ENCODE measurements at places on chromosomes 6 and 20. TPM values are rescaled to one million over a fixed set of nuclear protein-coding genes. Genes with fewer than 3 reads are reported as not detected.

OPN5 gene
- polyA plus RNA-seq = not detected

GRCh38 chr6:157732007-157732406 is 91.0 kb upstream of the SNX9 start:
- no peak overlapping the region for H3K4me3 ChIP-seq
- no peak overlapping the region for H3K27ac ChIP-seq
- DNase-seq = no peak
- peaks cover 8% of the 10 kb centered on the region for H3K4me1 ChIP-seq
- no peaks in the 10 kb centered on the region for H3K36me3 ChIP-seq

CCN5 gene
- polyA plus RNA-seq = not detected

DNA sequence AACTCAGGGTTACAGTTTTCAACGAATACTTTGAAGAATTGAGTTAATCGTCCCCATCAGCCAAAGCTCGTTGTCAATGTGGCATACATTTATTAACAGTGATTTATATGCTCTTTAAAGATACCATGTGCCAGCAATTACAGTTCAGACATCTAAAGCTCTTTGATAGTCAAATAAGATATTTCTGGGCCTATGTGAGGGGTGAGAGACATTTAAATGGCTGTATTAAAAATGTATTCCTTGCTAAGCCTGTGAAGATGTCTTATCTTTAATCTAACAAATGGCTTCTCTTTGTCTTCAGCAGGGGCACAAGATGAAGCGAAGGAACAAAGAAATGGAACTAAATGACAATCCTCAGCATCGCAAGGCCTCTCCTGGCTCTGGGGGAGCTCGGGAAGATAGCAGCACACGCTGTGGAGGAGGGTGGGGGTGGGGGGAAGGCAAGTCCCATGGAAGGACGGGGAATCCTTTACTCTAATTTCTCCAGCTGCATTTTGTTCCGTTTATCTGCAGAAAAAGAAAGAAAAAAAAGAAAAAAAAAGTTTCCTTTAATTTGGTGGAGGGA is 523.6 kb downstream of the KIF16B start:
- H3K4me3 ChIP-seq = no peak overlapping the region
- H3K27ac ChIP-seq = no peak overlapping the region
- no peaks in the 10 kb centered on the region for H3K4me1 ChIP-seq
- no peaks in the 10 kb centered on the region for H3K27me3 ChIP-seq
- no peaks in the 10 kb centered on the region for H3K36me3 ChIP-seq

DNA sequence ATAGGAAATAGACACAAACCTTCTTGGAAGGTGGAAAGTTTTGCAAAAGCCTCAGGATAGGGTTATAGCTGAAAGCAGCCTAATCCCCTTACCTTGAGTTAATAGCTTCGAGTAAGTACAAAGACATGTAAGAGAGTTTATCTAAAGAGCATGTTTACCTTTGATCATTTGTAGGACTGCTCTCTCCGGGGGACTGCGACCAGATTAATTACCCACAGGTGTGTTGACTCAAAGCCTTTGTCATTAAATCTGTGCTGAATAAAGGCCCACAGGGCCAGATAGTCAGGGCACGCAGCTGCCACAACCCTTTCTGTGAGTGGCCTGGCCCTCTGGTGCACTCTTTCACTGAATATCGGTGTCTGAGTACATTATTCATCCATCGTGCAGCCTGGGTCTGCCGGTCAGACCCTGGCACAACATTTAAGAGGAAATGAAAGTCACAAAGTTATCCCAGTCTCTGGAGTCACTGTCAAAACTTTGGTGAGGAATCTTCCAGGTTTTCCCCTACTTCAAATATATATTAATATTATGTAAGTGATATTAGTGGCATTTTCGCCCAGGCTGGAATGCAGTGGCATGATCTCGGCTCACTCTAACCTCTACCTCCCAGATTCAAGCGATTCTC is 5.4 kb upstream of the MICA start:
- H3K27ac ChIP-seq = no peak overlapping the region
- peak; percentile 43 for DNase-seq
- H3K4me3 ChIP-seq = no peak overlapping the region
- no peaks in the 10 kb centered on the region for H3K4me1 ChIP-seq
- no peaks in the 10 kb centered on the region for H3K27me3 ChIP-seq

DNA sequence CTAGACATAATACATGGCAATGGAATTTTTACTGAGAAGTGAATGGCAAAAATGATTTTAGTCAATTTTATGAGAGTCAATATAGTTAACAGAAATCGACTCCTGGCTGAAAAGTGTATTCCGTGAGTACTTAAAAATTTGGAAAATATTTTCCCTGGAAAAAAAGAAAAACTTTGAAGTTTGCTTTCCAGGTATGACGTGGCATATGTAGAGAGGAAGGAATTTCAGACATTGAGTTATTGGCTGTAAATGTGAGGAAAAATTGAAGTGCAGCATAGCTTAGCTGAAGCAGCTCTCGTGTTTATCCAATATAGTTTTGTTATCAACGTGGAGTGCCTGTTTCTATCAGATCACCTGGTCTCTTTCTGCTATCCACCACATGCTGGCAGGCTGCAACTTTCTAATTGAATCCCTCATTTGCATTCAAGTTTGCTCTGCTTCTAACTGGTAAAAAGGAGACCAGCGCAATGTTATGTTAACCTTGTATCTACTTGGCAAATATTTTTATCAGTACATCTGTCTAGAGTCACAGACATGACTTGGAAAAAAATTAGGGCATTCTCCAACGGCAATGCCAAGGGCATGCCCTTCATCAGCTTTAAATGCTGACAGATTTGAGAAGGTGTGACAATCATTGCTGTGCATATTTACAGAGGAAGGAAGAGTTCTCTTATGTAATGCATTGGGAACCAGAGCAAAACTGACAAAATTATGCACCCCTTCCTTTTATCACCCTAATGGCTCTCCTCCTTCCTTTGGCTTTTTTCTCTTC is 1102.8 kb upstream of the FLRT3 start:
- H3K27me3 ChIP-seq = no peaks in the 10 kb centered on the region
- H3K36me3 ChIP-seq = no peaks in the 10 kb centered on the region
- no peak for DNase-seq
- H3K4me3 ChIP-seq = no peak overlapping the region
- no peaks in the 10 kb centered on the region for H3K4me1 ChIP-seq

TXLNB gene
- polyA plus RNA-seq = 1.0 TPM

TAB2 gene
- polyA plus RNA-seq = 46.9 TPM

BPIFB2 gene
- polyA plus RNA-seq = not detected

DNA sequence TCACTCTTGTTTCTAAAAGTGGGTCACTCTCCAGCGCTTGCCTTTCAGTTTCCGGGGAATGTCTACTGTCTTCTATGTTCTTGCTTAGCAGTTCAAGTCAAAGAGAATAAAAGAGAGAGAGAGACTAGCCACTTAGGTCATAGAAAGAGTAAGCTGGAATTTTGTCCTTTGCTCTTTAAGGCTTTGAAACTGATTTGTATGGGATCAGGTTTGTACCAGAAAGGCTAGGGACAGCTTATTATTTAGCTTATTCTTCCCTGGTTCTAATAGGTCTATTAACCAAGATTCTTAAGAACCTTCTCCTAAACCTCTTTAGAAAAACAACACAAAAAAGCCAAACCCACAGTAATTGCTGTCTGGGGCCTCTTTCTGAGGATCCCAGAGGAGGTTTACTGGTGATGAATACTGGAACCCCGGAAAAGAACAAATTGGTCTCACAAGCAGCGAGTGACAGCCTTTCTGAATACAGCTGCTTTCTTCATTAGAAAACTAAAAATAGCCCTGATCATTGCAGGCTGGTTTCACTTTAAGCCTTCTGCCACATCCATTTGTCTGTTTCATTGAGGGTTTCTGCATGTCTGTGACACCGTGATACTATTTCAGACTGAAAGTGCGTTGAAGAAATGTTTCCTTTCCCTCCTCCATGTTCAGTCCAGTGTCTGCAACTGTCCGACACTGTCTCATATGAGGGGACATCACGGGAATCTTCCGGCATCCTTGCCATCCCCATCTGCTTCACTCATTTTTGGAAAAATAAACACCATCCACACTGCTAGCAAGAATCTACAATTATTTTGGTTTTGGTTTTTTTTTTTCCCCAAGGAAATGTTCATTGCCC is 75.1 kb upstream of the ATXN1 start:
- no peak for DNase-seq
- H3K27ac ChIP-seq = peak overlapping the region; percentile 47
- no peaks in the 10 kb centered on the region for H3K36me3 ChIP-seq
- H3K4me1 ChIP-seq = no peaks in the 10 kb centered on the region
- no peaks in the 10 kb centered on the region for H3K27me3 ChIP-seq
- H3K4me3 ChIP-seq = no peak overlapping the region

GRCh38 chr6:170476360-170476759 is 76.7 kb downstream of the PSMB1 start:
- no peak overlapping the region for H3K4me3 ChIP-seq
- H3K27ac ChIP-seq = no peak overlapping the region
- no peaks in the 10 kb centered on the region for H3K27me3 ChIP-seq
- no peak for DNase-seq
- H3K4me1 ChIP-seq = no peaks in the 10 kb centered on the region

TP53TG5 gene
- not detected for polyA plus RNA-seq

- no peaks in the 10 kb centered on the region for H3K36me3 ChIP-seq
- no peaks in the 10 kb centered on the region for H3K4me1 ChIP-seq
- no peak overlapping the region for H3K27ac ChIP-seq
- no peak for DNase-seq
- H3K4me3 ChIP-seq = no peak overlapping the region
Observed at GRCh38 chr6:103797738-103798137, 1062.0 kb downstream of the HACE1 start.

DNA sequence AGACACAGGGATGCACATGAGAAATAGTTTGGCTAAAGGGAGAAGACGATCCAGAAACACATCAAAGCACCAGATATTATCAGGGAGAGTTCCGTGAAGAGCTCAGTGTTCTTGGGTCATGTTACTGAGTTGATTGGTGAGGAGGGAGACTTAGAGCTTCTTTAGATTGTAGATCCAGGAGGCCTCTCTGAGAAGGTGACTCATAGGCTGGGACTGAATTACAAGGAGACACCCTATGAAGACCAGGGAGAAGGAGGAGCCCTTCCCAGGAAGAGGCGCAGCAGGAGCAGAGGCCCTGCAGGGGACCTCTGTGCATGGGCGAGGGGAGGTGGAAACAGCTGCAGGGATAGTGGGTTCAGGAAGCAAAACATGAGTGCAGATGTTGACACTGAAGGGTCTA is 196.5 kb downstream of the SLC24A3 start:
- H3K27me3 ChIP-seq = no peaks in the 10 kb centered on the region
- H3K4me1 ChIP-seq = no peaks in the 10 kb centered on the region
- H3K4me3 ChIP-seq = no peak overlapping the region
- DNase-seq = no peak
- no peak overlapping the region for H3K27ac ChIP-seq

GRCh38 chr6:134902936-134903335 is 47.0 kb downstream of the ALDH8A1 start:
- no peak overlapping the region for H3K4me3 ChIP-seq
- no peaks in the 10 kb centered on the region for H3K36me3 ChIP-seq
- no peak for DNase-seq
- H3K27ac ChIP-seq = no peak overlapping the region
- H3K27me3 ChIP-seq = no peaks in the 10 kb centered on the region

DNA sequence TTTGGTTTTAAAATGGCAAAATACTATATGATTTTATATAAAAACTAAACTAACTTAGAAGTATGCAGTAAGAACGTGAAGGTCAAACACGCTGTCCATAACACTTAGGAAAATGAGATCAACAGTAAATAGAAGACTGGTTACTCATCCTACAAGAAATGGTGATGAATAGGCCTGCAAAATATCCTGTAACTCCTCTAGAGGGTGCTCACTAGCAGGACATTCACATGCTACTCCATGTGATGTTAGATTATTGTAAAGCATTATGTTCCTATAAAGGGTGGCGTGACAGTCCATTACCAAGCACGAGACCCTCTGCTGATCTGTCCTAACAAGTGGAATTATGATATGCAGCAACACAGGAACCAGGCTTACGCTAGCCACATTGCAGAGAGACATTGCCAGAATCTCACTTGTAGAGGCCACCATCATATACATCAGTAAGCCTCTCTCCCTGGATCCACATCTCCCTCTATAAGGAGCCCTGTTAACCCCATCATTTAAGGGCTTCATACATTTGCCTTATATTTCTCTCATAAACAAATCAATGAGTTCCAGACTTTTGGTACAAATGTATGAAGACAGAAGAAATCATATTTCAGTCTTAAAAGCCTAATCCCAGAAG is 18.0 kb upstream of the DEFB129 start:
- no peaks in the 10 kb centered on the region for H3K4me1 ChIP-seq
- H3K4me3 ChIP-seq = no peak overlapping the region
- peaks cover 4% of the 10 kb centered on the region for H3K27me3 ChIP-seq

DNA sequence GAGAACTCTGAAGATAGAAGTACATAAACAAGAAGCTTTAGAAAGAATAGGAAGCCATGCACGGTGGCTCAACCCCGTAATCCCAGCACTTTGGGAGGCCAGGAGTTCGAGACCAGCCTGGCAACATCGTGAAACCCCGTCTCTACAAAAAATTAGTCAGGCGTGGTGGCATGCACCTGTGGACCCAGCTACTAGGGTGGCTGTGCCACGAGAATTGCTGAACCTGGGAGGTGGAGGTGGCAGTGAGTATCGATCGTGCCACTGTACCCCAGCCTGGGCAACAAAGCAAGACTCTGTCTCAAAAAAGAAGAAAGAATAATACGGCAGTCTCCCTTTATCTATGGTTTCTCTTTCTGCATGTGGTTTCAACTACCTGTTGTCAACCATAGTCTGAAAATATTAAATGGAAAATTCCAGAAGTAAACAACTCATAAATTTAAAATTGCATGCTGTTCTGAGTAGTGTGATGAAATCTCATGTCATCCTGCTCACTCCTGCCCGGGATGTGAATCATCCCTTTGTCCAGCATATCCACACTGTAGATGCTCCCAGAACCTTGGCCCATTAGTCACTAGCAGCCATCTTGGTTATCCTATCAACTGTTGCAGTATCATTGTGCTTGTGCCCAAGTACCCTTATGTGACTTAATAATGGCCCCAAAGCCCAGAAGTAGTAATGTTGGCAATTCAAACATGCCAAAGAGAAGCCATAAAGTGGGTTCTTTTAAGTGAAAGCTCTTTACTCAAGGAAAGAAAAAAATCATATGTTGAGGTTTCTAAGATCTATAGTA is 22.1 kb downstream of the DEK start:
- no peak overlapping the region for H3K4me3 ChIP-seq
- H3K4me1 ChIP-seq = no peaks in the 10 kb centered on the region
- H3K27ac ChIP-seq = no peak overlapping the region
- DNase-seq = no peak
- H3K36me3 ChIP-seq = peaks cover 4% of the 10 kb centered on the region

- no peaks in the 10 kb centered on the region for H3K36me3 ChIP-seq
- H3K27me3 ChIP-seq = peaks cover 46% of the 10 kb centered on the region
- no peak overlapping the region for H3K4me3 ChIP-seq
- H3K27ac ChIP-seq = no peak overlapping the region
Observed at GRCh38 chr20:2745936-2746635, 53.5 kb downstream of the EBF4 start.

GRCh38 chr6:167046861-167047495 is 47.8 kb downstream of the CEP43 start:
- no peak overlapping the region for H3K4me3 ChIP-seq
- no peaks in the 10 kb centered on the region for H3K36me3 ChIP-seq
- H3K27ac ChIP-seq = no peak overlapping the region
- H3K27me3 ChIP-seq = no peaks in the 10 kb centered on the region
- H3K4me1 ChIP-seq = peaks cover 8% of the 10 kb centered on the region
- peak; percentile 14 for DNase-seq

DNA sequence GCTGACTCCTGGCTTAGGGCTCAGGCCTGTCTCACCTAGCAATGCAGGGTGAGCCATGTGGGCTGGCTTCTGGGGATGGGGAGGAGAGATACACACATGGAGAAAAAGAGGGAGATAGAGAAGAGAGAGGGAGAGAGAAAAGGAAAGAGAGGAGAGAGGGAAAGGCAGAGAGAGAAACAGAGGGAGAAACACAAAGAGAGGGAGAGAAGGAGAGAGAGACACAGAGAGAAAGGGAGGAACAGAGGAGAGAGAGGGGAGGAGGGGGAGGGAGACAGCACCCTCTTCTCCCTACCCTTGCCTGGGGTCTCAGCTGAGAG is 24.8 kb downstream of the NTSR1 start:
- DNase-seq = no peak
- no peak overlapping the region for H3K4me3 ChIP-seq
- no peaks in the 10 kb centered on the region for H3K4me1 ChIP-seq
- no peak overlapping the region for H3K27ac ChIP-seq
